ENCODE measurements at places on chromosomes 6 and 20.
A peak's percentile ranks its signal among the peaks of the same experiment; 100 is the strongest.

- DNase-seq, result no peak
These were observed 42.7 kb upstream of the HINT3 start for GRCh38 chr6:125913864-125914351.

- DNase-seq, result no peak
These were observed 231.9 kb upstream of the FAM83B start for GRCh38 chr6:54614499-54615195.

DNA sequence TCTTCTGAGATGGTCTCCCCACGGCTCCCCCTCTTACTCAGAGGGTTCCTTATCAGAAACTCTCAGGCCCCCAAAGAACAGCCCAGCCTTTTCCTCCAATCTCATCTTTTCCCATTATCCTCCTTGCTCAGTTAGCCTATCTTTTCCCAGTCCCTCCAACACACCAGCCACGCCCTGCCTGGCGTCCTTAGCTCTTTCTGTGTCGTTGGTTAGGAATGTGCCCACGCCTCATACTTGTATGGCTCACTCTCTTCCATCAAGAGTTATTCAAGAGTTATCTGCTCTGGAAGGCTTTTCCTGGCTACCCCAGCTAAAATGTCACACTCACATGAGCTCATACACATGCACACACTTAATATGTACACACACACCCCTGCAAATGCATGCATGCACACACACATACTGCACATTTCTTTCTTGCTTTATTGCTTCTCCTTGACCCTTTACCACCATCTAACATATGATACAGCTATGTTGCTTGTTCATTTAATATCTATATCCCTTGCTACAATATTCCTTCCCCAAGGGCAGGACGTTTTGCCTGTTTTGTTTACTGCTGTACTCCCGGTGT is 37.6 kb downstream of the SLC2A10 start:
- DNase-seq, result no peak

DNA sequence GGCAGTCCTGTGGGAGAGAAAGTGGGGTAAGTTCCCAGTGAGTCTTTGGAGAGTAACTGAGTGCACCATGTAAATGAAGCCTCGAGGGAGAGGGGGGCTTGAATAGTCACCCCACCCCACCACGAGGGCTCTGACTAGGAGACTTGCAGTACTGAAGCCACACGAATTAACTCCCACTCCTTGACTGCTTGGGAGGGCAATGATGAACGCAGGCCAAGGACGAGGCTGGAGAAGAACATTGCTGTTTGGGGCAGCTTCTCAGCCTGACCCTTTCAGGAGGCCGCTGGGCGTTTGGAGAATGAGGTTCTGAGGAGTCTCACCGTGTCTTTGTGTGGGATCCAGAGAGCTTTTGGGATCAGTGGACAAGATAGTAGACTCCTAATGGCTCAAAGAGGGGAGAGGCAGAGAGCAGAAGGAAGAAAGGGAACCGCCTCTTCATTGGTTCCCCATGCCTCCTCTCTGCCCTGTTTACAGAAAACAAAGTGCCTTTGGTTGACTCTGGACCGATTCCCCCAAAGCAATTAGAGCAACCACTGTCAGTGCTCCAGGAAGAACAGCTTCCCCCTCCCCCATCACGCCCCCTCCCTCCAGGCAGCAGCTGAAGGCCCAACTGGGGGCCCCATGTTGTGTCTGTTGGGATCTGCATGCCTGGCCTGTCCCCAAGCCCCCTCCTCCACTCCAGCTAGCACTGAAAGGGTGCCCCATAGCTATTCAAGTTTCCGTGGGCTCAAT is 41.7 kb upstream of the CDKN1A start:
- DNase-seq, result no peak

DNA sequence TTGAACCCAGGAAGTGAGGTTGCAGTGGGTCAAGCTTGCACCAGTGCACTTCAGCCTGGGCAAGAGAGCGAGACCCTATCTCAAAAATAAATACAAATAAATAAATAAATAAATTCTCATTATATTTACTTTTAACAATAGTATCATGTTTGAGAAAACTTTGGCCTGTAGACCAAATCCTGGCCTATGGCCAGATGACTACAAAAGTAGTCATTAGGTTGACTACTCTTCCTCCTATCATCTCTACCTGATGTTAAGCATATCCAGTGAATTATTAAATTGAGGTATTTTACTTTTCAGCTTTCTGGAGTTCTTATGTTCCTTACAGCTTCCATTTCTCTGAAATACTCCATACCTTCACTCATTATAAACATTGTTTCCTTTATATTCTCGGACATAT is 280.6 kb downstream of the LAMA2 start:
- no peak for DNase-seq

DNA sequence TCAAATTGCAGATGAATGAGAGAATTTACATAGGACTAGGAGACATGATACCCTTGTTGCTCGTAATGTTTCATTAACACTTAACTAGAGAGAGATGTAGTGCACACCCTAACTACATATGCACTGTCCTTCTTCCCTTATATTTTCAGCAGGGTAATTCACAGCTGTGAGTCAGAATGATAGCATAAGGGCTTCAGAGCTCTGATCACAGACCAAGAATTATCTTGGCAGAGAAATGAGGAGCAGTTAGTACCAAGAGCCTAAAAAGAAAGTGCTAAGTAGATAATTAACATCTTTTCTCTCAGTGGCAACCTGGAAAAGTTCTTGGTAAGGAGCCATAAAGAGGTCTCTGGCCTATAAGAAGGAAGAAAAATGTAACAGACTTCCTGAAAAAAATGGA is 35.8 kb downstream of the GRIK2 start:
- DNase-seq, result no peak

- DNase-seq, result no peak
These were observed 126.5 kb upstream of the HDGFL1 start for GRCh38 chr6:22442826-22443225.

DNA sequence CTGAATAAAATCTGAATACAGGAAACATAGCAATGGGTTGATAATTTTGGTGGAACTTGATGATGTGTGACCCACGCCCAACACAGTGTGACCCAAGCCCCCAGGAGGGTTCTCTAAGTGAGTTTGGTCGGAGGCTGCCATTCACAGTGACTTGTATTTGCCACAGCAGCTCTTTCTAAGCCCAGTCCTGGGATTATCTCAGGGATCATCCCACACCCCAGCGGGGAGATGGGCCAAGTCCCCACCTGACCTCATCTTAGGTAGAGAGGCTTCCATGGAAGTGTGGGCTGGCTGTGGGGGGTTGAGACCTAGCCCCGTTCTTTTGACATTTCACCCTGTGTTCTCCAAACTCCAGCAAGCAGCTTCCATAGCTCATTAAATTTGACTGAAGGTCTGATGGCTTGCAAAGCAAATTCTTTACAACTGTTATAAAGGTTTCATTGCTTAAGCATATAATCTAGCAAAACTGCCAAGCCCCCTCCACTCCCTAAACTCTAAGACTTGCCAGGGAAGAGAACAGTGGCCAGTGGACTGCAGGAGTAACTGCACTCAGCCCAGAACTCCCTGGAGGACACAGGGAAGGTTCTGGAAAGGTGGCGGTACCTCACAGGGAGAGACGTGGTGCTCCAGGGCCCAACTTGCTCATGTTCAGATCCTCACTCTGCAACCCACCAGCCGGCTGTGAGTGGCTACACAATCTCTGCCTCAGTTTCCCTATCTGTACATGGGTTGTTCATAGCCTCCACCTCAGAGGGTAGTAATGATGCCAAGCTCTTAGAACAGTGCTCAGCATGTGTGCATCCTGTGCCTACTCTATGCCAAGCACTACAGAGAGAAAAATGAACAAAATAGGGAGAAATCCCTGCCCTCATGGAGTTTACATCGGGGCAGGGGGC is 1.0 kb upstream of the PCK1 start:
- no peak for DNase-seq

DNA sequence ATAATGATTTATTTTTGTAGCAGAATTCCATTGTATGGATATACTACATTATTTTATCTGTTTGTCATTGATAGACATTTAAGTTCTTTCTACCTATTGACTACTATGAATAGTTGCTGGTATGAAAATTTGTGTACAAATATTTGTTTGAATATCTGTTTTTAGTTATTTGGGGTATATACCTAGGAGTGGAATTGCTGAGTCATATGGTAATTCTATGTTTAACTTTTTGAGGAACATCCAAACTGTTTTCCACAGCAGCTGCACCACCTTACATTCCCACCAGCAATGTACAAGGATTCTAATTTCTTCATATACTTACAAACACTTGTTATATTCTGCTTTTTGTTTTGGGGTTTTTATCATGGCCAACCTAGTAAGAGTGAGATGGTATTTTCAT is 56.1 kb upstream of the SDHAF4 start:
- no peak for DNase-seq

- no peak for DNase-seq
These were observed 2.1 kb downstream of the COMMD7 start for GRCh38 chr20:32741151-32741550.

DNA sequence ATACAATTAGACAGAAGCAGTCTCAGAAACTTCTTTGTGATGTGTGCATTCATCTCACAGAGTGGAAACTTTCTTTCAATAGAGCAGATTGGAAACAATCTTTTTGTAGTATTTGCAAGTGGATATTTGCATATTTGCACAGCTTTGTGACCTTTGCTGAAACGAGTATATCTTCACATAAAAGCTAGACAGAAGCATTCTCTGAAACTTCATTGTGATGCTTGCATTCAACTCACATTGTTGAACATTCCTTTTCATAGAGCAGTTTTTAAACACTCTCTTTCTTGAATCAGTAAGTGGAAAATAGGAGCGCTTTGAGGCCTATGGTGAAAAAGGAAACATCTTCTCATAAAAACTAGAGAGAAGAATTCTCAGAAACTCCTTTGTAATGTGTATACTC is 657.9 kb upstream of the ZNF337 start:
- DNase-seq, result no peak

DNA sequence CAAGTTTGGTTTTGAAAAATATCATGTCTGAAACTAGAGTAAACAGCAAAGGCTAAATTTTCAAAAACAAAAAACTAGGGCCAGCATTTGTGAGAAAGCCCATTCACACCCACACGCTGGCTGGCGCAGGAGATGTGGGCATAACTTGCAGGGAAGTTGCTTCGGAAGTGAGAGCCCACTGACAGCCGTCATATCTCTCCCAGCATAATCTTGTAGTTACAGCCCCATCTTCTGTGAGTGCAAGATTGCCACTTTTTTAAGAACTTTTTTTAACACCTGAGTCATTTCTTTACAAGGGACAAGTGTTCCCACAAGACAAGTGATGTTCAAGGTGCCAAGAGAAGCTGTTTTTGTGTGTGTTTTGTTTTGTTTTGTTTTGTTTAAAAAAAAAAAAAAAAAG is 212.5 kb upstream of the CNR1 start:
- DNase-seq, result no peak

- no peak for DNase-seq
These were observed 131.5 kb upstream of the RALGAPA2 start for GRCh38 chr20:20843982-20844381.

GRCh38 chr20:576156-576555 is 32.6 kb upstream of the CSNK2A1 start:
- no peak for DNase-seq

- DNase-seq, result no peak
These were observed 490.8 kb downstream of the HTR1B start for GRCh38 chr6:76972474-76972873.

DNA sequence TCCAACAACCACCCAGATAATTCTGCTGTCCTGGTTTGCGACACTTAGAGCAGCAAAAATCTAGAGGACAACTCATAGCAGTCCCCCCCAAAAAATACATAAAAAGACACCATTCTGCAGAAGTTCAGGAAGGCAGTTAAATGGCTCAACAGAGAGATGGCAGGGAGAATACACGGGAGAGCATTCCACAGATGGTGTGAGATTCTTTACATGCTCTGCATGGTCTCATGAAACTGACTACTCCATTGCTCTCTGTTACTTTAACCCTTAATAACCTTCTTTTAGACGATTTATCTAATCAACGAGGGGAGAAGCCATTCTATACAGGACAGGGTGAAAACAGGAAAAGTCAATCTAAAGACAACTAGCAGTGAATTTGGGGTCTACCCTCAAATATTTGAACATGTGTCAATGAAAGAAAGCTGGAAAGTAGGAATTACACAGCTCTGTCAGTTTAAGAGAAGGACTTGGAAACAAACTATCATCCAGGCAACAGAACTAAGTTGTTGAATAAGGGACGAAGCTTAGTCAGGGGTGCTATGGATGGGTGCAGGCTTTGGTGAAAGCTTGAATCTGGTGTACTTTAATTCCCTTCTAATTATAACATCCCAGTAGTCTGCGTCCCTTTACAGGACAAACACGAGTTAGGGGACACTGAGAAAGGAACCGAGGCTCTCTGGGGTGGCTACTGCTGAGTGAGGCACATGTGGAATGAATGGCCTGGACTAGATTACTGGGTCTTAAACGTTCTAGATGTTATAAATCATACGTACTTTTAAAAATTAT is 5.1 kb downstream of the PERP start:
- DNase-seq, result no peak

DNA sequence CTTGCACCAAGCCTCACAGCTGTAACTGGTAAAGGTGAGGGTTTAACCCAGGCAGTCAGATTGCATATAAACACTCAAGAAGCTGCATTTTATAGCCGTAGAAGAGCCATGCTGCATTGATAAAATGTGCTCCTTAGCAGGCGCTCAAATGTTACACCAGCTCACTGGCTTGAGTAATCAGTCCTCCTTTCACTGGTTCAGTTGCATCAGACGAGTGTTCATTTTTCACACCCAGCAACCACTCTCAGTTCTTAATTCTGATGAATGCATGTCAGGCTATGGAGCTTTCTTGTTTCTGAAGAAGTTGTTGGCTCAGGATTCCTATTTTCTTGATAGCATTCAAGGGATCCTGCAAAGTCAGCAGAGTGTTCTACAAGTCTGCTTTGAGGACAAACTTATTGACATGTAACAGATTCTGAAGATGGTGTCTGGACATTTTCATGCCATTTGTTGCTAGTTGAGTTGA is 198.3 kb downstream of the PLCB1 start:
- no peak for DNase-seq

- DNase-seq, result no peak
These were observed 19.7 kb upstream of the SCRT2 start for GRCh38 chr20:695165-695866.

DNA sequence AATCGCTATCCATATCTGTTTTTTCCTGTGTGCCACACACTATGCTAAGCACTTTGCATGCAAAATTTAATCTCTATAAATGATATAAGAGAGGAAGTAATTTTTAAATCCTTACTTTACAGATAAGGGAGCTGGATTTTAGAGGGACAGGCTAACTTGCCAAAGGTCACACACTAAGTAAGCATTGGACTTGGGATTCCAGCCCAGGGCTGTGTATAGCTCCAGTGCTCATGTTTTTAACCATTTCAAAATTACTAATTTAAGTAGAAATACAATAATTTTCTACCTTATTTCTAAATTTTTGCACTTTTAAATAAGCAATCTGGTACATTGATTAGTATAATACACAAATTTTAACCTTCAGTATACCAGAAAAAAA is 144.6 kb downstream of the UST start:
- no peak for DNase-seq

GRCh38 chr6:109690373-109690736 is 647 bp downstream of the AK9 start:
- peak; percentile 34 for DNase-seq

- DNase-seq, result no peak
These were observed 53.0 kb downstream of the ELOVL2 start for GRCh38 chr6:10991115-10991514.

- no peak for DNase-seq
These were observed 15.9 kb upstream of the ZBTB24 start for GRCh38 chr6:109498936-109499335.

GRCh38 chr6:77324866-77325265 is 138.4 kb downstream of the HTR1B start:
- no peak for DNase-seq

GRCh38 chr6:32190911-32191677 is 1.1 kb upstream of the PBX2 start:
- no peak for DNase-seq

Measured in activated CD4-positive, alpha-beta T cell treated with anti-CD3 and anti-CD28 coated beads, Interleukin-2, amount 50 U/mL, for 24 hours (primary cell).